ENCODE measurements at places on chromosomes 1 and 21. TPM values are rescaled to one million over a fixed set of nuclear protein-coding genes. Genes with fewer than 3 reads are reported as not detected.

FOXD3 gene
- not detected for total RNA-seq

NGF gene
- not detected for total RNA-seq

TDRD5 gene
- not detected for total RNA-seq

URB1 gene
- total RNA-seq, result 42.1 TPM

RPL5 gene
- total RNA-seq, result 1,120 TPM

DNA sequence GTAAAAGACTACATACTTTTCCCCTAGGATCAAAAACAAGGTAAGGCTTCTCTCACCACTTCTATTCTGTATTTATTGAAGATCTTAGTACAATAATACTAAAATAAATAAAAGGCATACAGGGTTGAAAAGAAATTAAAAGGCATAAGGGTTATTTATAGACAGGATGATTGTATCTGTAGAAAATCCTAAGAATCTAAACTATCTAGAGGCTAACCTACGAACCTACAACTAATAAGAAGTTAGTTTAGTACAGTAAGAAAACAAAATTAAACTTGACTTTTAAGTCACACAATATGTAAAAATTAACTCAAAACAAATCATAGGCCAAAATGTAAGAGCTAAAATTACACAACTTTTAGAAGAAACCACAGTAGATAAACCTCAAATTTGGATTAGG, 50.4 kb upstream of the ADAM30 start:
- H3K27ac ChIP-seq, result no peak overlapping the region
- H3K4me1 ChIP-seq, result peaks cover 8% of the 10 kb centered on the region
- no peak overlapping the region for H3K4me3 ChIP-seq
- H3K27me3 ChIP-seq, result no peaks in the 10 kb centered on the region
- no peak for DNase-seq

DNA sequence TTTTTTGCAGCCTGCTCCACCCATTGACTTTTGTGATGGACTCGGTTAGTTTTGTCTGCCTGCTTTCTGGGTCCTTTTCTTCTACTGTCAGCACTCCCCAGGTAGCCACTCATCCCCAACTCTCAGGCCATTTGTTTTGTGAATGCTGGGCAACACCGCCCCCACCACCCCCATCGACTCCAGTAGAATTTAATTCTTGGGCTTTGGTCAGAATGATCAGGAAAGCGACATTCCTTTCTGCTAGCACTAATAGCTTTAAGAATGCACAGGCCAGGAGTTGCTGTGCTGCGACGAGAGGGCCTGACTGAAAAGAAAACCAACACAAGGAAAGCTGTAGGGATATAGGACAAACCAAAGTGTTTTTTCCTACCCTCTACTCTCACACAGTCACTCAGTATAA, 144.4 kb downstream of the CDC7 start:
- H3K27ac ChIP-seq, result no peak overlapping the region
- no peak overlapping the region for H3K4me3 ChIP-seq
- no peak for DNase-seq
- peaks cover 11% of the 10 kb centered on the region for H3K27me3 ChIP-seq

- no peak for DNase-seq
- H3K27ac ChIP-seq, result no peak overlapping the region
- no peak overlapping the region for H3K4me3 ChIP-seq
- H3K36me3 ChIP-seq, result peaks cover 49% of the 10 kb centered on the region
- peaks cover 35% of the 10 kb centered on the region for H3K4me1 ChIP-seq
Observed at GRCh38 chr21:31236528-31236927, 107.5 kb downstream of the TIAM1 start.

GRCh38 chr1:244106176-244106575, 55.1 kb downstream of the ZBTB18 start:
- no peak overlapping the region for H3K27ac ChIP-seq
- H3K36me3 ChIP-seq, result no peaks in the 10 kb centered on the region
- H3K4me1 ChIP-seq, result no peaks in the 10 kb centered on the region
- H3K27me3 ChIP-seq, result peaks cover 2% of the 10 kb centered on the region
- DNase-seq, result no peak

GRCh38 chr1:206469933-206470691, at the start of gene IKBKE:
TSS of gene IKBKE (plus strand) at chr1:206470476. CDS start at chr1:206473228, 2,752 bp downstream.
- H3K36me3 ChIP-seq, result peaks cover 31% of the 10 kb centered on the region
- DNase-seq, result peak; percentile 63
- peaks cover 87% of the 10 kb centered on the region for H3K4me1 ChIP-seq
- peak within 1 kb of the TSS; percentile 94 for H3K27ac ChIP-seq

DNA sequence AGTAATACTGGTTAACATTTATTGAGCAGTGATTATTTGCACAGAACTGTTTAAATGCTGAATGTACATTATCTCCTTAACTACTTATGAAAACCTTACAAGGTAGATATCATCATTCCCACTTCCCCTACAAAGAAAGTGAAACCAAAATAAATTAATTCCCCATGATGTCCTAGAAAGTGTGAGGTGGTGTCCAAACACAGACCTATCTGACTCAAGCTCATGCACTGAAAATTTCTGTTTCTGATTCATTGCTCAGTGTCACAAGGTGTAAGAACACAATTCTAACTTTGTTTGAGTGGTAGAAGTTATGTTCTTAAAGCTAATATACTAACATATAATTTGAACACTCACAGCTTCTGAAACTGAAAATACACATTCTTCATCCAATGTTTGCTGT, 178.7 kb downstream of the MRPL39 start:
- H3K4me3 ChIP-seq, result no peak overlapping the region
- H3K27me3 ChIP-seq, result no peaks in the 10 kb centered on the region
- H3K36me3 ChIP-seq, result peaks cover 7% of the 10 kb centered on the region
- H3K4me1 ChIP-seq, result peaks cover 46% of the 10 kb centered on the region
- DNase-seq, result no peak

DNA sequence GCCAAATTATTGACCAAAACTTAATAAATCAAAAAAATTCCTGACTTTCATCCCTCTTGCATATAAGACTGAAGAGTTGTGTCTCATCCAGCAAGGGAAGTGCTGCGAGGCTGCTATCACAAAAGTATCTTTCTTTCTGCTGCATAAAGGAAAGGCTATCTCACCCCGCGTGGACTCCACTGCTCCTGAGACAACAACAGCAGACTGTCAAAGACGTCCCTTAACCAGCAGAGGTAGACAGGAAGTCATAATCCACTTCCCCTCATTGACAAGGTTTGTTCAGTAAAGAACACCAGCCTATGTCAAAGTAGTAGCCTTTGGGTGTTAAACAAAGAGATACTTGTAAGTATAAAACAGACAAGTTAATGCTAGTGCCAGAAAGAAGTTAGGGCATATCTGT, 29.4 kb downstream of the VPS26C start:
- H3K4me1 ChIP-seq, result peaks cover 51% of the 10 kb centered on the region
- no peaks in the 10 kb centered on the region for H3K27me3 ChIP-seq
- peak overlapping the region; percentile 43 for H3K4me3 ChIP-seq
- H3K27ac ChIP-seq, result peak overlapping the region; percentile 74
- DNase-seq, result no peak
- H3K36me3 ChIP-seq, result peaks cover 34% of the 10 kb centered on the region

DNA sequence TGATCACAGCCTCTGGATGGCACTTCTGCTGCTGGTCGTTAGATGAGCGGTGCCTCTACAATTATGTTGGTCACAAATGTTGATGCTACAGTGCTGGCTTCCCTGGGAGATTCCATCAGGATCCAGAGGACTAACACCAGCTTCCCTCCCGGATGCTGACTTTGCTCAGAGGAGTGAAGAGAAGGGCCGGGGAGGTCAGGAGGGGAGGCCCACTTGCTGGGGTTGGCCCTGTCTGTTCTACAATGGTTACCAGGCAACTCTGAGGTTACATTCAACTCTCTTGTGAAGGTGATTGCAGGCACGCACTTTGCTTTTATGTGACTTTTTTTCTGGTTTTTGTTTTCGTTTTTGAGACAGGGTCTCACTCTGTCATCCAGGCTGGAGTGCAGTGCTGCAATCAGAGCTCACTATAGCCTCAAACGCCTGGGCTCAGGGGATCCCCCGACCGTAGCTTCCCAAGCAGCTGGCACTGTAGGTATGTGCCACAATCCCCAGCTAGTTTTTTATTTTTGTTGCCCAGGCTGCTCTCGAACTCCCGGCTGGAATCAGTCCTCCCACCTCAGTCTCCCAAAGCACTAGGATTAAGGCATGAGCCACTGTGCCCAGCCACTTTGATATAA, 112.5 kb downstream of the ADSS2 start:
- peaks cover 13% of the 10 kb centered on the region for H3K4me1 ChIP-seq
- no peak overlapping the region for H3K4me3 ChIP-seq
- H3K27ac ChIP-seq, result peak overlapping the region; percentile 7
- no peak for DNase-seq

DNA sequence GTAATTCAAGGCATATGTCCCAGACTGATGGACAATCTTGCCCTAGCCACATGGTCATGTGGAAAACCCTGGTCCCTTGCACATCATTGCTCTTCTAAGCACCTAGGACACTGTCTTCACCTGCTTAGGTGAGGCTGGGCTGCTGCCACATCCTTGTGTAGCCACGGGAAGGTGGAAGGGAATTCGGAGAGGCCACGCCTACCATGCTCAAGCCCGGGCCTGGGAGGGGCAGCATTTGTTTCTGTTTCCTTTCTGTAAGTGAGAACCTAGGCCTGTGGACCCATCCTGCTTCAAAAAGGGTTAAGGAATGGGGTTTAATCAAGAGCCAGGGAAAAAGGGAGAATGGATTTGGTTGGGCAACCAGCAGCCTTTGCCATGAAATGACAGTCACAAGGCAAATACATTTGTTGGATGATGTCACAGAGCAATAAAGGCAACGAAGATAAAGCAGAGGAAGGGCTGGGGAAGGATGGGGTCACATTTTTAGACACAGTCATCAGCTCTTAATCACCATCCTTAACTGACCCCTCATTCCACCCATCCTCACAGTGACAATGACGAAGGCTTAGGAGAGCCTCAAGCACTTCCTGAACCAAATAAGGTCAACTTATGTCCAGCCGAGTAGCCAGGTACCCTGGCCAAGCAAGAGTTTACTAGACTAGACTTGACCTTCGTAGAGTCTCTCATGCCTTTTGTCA, 10.1 kb upstream of the LRRC38 start:
- no peak overlapping the region for H3K27ac ChIP-seq
- no peak overlapping the region for H3K4me3 ChIP-seq
- H3K4me1 ChIP-seq, result no peaks in the 10 kb centered on the region

DNA sequence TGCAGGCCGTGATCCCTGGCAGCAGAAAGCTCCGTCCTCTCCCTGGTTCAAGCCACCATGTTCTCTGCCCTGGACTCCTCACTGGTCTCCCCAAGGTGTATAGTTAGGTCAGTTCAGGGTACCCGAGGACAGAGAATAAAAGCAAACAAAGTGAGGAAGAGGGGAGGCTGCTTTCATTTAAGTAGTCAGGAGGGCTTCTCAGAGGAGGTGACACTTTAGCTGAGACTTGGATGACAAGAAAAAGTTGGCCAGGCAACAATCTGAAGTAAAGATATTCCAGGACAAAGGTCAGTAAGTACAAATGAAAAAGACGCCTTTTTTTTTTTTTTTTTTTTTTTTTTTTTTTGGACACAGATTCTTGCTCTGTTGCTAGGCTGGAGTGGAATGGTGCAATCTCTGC, 257.8 kb upstream of the TMEM51 start:
- H3K36me3 ChIP-seq, result no peaks in the 10 kb centered on the region
- no peak for DNase-seq
- H3K27ac ChIP-seq, result no peak overlapping the region
- H3K4me1 ChIP-seq, result no peaks in the 10 kb centered on the region

- no peaks in the 10 kb centered on the region for H3K4me1 ChIP-seq
- H3K4me3 ChIP-seq, result no peak overlapping the region
- H3K27me3 ChIP-seq, result no peaks in the 10 kb centered on the region
Observed at GRCh38 chr1:50913954-50914353, 46.1 kb downstream of the FAF1 start.

DNA sequence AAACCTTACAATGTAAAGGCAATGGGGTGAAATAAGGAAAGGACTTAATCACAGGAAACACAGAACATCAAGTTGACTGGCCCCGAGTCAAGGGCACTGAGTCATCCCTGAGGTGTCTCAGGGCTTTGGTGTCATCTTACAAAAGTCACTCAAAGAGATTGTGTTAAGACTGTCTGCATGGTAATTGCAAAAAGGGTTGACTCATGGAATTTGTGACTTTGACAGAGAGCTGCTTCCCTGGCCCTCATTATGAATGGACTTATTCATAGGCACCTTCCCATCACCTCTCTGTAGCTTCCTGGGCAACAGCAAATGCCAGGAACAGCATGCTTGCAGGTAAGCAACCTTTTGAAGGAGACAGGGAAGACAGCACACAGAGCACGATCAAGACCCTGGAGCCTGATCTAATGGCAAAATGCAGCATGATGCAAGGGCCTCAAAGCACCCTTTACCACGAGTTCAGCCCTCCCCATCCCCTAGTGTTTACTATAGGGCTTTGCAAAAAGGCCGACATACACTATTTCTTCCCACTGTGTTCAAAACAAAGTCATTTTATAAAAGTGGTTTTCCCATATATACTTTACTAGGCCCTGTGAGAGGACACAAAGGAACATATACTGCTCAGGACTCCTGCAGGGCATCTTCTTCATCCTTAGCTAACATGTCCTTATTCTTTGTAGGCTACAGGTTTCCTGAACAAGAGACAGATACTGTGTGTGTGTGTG, 17.1 kb downstream of the ZP4 start:
- H3K4me3 ChIP-seq, result no peak overlapping the region
- DNase-seq, result no peak
- no peaks in the 10 kb centered on the region for H3K4me1 ChIP-seq
- H3K27me3 ChIP-seq, result no peaks in the 10 kb centered on the region

DNA sequence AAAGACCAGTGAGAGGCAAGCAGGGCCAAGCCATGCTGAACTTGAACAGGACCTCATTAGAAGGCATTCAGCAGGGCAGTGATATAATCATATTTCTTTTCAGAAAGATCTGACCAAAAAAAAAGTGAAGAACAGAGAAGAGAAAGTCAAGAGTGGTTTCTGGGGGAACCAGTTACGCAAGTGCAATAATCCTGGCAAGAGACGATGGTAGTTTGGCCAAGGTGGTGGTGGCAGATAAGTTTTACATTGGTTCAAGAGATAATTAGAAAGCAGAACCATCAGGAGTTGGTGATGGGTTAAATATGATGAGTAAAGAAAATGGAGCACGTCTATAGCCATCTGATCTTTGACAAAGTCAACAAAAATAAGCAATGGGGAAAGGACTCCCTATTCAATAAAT, 54.3 kb downstream of the ZSWIM5 start:
- no peaks in the 10 kb centered on the region for H3K36me3 ChIP-seq
- no peak for DNase-seq
- no peak overlapping the region for H3K27ac ChIP-seq
- H3K4me1 ChIP-seq, result no peaks in the 10 kb centered on the region
- peaks cover 5% of the 10 kb centered on the region for H3K27me3 ChIP-seq
- no peak overlapping the region for H3K4me3 ChIP-seq

Measured in activated T-helper 1 cell treated with anti-CD3 and anti-CD28 coated beads, Interleukin-12 subunit alpha, Interleukin-12 subunit beta, Interleukin-2, Interleukin-4 antibody, amounts not matched to agents 30 ng/mL and 10 ng/mL and 1 ng/mL, durations not matched to agents 14 hours and 24 hours and 36 hours (primary cell).